ENCODE measurements at places on chromosomes 3 and 15.

- no peak for DNase-seq
Measured at GRCh38 chr3:62210011-62210410, 163.3 kb downstream of the FEZF2 start.

- no peak for DNase-seq
Measured at GRCh38 chr3:66692766-66693150, 191.9 kb upstream of the LRIG1 start.

GRCh38 chr15:68885070-68885469, 45.3 kb upstream of the SPESP1 start:
- DNase-seq, result no peak

- DNase-seq, result no peak
Measured at GRCh38 chr15:82317091-82317489, 32.2 kb downstream of the GOLGA6L10 start.

DNA sequence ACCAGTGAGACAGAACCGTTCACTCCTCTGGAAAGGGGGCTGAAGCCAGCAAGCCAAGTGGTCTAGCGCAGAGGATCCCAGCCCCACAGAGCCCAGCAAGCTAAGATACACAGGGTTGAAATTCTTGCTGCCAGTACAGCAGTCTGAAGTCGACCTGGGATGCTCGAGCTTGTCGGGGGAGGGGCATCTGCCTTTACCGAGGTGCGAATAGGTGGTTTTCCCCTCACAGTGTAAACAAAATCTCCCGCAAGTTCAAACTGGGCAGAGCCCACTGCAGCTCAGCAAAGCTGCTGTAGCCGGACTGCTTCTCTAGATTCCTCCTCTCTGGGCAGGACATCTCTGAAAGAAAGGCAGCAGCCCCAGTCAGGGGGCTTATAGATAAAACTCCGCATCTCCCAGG, 11.4 kb downstream of the CEP97 start:
- no peak for DNase-seq

- DNase-seq, result no peak
Measured at GRCh38 chr3:73046195-73046594, 15.3 kb upstream of the EBLN2 start.

- DNase-seq, result no peak
Measured at GRCh38 chr3:20682573-20682972, 496.6 kb upstream of the SGO1 start.

GRCh38 chr3:157353652-157354051, 83.0 kb upstream of the PTX3 start:
- no peak for DNase-seq
